Left renal pelvis (tissue), 4 donors: ENCODE measurements at places on chromosomes 2 and 18. TPM values are rescaled to one million over a fixed set of nuclear protein-coding genes. Genes with fewer than 3 reads are reported as not detected.
A peak's percentile ranks its signal among the peaks of the same experiment; 100 is the strongest.

SMYD1 gene
- polyA plus RNA-seq = not detected

SERPINB11 gene
- polyA plus RNA-seq = not detected

GRCh38 chr2:161436411-161436810 lies 20.3 kb downstream of the TBR1 start:
- no peak for DNase-seq

- no peak for DNase-seq
Observed at GRCh38 chr2:238243496-238244076, 3.7 kb upstream of the HES6 start.

DNA sequence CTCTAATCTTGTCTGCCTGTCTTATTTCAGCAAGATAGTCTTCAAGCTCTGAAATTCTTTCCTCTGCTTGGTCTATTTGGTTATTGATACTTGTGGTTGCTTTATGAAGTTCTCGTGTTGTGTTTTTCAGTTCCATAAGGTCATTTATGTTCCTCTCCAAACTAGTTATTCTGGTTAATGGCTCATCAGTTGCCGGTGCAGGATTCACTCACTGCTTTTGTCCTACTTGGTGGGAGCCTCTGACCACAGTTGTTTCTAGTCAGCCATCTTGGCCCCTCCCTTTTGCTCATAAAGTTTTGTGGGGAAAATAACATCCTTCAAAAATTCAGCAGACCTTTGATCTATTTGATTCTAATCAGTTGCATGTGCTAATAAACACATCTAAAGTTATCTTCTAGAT lies 158.6 kb upstream of the PARD3B start:
- DNase-seq = no peak

- DNase-seq = no peak
Observed at GRCh38 chr18:32360682-32361345, 109.9 kb downstream of the GAREM1 start.

GRCh38 chr2:20419007-20419576 lies 27.8 kb upstream of the RHOB start:
- DNase-seq = no peak

- DNase-seq = no peak
Observed at GRCh38 chr2:195610717-195611116, 46.3 kb upstream of the SLC39A10 start.

DNA sequence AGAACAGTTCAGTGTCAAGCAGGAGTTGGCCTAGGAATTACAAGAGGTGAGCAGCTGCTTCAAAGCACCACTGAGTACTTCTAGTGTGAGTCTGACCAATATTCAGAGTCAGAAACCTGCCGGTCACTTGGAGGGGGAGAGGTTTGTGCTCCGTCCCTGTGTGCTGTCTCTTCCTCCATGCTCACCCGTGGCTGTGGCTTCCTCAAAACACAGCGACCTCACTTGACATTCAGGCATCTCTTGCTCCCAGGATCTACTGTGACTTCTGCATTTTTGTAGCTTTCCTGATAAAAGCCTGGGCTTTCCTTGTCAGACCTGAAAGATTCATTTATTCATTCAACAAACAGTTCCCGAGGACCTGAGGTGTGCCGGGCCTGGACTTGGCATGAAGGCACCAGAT lies 32.9 kb downstream of the TPRKB start:
- no peak for DNase-seq

SOX11 gene
- polyA plus RNA-seq = 20.1 TPM

- no peak for DNase-seq
Observed at GRCh38 chr18:46755315-46756024, 1.4 kb downstream of the ST8SIA5 start.

DNA sequence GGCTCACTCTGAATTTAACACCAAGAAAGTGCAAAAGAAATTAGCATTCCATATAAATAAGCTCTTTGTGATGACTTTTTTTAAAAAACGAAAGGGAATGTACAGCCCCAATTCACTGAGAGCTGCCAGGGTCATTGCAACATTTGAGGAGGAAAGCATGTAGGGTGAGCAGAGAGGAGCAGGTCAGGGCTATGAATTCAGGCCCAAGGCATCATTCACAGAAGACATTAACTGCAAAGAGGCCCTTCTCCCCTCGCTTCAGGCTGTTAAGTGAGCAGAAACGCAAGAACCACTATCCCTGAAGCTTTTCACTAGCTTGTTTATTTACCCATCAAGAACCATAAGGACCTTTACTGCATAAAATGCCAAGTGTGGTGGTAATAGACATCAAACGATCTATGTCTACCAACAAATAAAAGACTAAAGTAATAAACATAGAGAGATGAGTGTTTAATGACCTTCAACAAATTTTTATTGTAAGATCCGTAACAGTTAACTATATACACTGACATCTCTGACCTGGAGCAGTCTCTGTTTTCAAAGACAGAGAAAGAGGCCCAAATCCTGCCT lies 333.1 kb upstream of the HNRNPA3 start:
- no peak for DNase-seq

- no peak for DNase-seq
Observed at GRCh38 chr2:32962690-32963089, 15.9 kb downstream of the LTBP1 start.

RPRM gene
- polyA plus RNA-seq = 5.4 TPM

DNA sequence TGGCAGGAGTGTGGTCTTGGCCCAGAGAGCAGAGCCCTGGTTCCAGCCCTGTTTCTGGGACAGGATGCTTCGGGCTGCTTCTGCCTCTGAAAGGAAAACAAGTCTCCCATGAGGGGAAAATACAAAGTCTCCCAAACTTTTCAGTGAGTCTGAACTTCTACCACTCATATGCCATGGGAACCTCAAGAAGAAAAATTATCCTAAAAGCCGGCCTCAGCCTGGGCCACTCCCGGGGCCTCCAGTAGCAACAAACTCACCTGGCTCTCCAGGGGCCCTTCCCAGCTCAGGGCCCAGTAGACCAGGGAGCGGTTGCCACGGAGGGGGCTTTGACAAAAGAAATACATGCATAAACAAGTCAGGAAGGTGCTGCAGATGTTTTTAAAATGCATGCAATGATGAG lies 289.2 kb upstream of the HDAC4 start:
- DNase-seq = no peak

DNA sequence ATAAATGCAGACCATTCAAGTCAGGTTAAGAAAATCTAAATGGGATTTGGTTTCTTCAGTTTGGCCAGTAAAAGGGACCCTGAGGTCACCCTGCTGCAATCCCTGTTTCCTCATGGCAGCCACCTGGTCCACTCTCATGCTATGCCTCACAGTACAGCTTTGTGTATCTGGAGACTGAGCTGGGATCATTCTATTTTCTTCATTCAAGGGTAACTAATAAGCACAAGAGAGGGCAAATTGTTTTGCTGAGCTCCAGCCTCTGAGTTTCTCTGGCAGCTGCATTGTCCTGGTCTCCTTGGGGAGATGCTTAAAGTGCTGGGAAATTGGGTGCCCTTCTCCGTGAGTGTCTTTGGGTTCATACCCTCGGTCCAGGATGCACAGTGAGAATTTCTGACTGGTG lies 18.5 kb upstream of the BCL2L11 start:
- no peak for DNase-seq

GRCh38 chr18:31156821-31157763 lies 5.6 kb downstream of the DSC1 start:
- DNase-seq = peak; percentile 38

GRCh38 chr2:210860276-210860675 lies 303.9 kb downstream of the CPS1 start:
- DNase-seq = no peak

TMEM17 gene
- 6.3 TPM for polyA plus RNA-seq

ASB18 gene
- not detected for polyA plus RNA-seq

RNASEH1 gene
- polyA plus RNA-seq = 15.1 TPM

DNA sequence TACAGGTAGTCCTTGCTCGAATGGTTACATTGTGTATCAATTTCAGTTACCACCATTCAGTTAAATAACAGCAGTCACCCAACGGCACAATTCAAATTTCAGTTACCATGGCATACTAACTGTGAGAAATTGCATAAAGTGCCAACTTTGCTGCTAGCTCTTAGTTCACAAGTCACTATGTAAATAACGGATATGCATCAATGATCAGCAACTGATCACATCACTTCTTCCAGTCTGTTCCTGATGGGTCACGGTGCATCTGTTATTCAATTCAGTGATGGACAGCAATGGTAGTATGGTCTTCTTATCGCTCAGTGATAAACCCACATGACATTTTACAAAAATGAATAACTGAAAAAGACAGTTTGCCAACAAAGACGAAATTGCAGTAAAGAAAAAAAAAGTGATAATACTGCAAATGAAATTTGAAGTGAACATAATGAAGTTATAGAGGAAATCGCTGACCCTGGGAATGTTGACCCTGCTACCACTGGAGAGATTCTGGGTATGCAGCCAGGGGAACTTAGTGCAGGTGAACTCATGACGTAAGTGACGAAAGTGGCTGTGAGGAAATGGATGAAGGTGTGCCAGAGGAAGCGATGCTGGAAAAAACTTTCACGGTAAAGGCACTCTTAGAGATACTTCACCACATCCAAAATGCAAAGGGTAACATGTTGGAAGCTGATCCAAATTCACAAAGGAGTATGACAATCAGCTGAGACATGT lies 25.9 kb upstream of the RAPGEF4 start:
- DNase-seq = no peak

ACMSD gene
- 1.1 TPM for polyA plus RNA-seq

DNA sequence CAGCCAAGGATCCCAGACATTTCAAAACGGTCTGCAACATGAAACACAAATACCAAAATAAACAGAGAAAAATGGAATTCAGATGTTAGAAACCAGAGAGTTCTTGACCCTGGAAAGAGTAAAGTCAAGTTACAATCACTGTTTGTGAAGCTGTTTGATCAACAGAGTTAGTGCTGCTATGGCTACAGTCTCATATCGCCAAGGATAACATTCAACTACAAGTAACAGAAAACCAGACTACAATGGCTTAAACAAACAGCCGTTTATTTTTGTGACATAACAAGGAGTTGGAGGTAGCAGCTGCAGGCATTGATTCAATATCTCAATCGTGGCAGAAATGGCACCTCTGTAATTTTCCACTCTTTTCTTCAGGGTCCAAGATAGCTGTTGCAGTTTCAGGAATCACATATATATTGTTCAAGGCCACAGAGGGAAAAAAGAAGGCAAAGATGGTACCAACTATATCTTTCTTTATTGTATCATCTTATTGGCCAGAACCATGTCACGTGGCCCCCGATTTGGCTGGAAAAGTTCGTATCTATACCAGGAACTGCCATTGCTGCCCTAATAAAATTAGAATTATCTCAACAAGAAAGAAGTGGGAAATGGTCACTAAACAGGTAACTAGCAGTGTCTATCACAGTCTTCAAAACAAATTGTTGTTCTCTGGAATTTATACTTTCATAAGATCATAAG lies 17.7 kb upstream of the HNRNPLL start:
- no peak for DNase-seq

DNA sequence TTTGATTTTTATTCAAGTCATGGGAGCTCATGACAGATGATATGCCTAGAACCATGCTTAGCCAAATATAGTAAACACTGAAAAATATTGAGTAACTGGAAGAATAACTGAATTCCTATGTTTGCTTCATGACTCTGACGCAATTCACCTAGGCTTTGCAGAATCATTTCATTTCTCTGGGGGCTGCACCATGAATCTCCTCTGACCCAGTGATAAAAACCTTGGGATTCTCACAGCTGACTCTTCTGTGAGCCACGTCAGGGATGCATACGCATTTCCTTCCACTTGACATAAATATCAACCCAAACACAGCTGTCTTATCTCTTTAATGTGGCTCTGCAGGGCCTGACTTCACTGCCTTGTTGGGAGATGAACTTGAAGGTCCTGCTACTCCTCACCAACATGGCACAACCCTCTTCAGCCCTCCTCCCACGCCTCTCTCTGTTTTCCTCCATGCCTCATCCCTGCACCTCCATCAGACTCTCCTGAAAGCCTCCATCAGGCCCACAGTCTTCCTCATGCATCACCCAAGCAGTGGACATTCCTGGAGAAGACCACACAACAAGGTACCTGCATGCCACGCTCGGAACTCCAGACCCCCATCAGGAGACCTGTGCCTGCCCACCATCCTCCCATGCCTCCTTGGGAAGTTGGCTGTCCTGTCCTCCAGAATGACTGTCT lies 29.8 kb downstream of the COL6A3 start:
- no peak for DNase-seq

PDE1A gene
- polyA plus RNA-seq = 34.5 TPM

- no peak for DNase-seq
Observed at GRCh38 chr2:237739101-237739500, 59.5 kb upstream of the RBM44 start.

GRCh38 chr2:86068136-86068588 lies 37.5 kb downstream of the POLR1A start:
- no peak for DNase-seq

GRCh38 chr2:60297296-60298005 lies 256.0 kb downstream of the BCL11A start:
- DNase-seq = no peak

DNA sequence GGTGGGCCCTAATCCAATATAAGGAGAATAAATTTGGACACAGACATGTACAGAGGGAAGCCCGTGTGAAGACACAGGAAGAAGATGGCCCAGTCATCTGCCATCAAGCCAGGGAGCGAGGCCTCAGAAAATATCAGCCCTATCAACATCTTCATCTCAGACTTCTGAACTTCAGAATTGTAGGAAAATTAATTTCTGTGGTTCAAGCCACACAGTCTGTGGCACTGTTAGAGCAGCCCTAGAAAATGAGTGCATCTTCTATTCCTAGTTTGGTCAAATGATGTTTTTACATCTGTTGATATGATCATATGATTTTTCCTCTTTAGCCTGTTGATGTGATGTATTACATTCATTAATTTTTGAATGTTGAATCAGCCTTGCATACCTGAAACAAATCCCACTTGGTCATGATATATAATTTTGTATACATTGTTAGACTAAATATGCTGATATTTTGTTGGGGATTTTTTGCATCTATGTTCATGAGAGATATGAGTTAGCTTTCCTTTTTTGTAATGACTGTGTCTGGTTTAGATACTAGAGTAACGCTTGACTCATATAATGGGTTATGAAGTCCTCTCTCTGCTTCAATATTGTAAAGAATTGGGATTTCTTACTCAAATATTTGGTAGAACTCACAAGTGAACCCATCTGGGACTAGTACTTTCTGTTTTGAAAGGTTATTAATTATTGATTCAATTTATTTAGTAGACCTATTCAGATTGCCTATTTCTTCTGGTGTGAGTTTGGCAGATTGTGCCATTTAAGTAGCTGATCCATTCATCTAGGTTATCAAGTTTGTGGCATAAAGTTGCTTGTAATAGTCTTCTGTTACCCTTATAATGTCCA lies 451.4 kb downstream of the EIPR1 start:
- no peak for DNase-seq

PLCD4 gene
- 10.0 TPM for polyA plus RNA-seq

DNA sequence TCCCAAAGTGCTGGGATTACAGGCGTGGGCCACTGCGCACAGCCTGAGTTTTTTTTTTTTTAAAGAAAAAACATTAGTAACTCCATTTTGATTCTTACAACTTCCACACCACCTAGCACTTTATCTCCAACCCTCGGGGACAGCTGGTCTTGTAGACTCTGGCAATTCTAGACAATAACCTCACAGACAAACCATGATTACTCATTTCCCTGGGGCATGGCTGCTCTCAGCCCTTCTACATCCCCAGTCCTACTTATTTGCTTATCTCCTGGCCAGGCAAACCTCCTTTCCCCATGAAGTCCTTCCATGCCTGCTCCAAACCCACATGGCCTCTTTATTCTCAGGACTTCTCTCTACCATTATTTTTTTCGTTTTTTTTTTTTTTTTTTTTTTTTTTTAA lies 91.1 kb downstream of the ACTR3 start:
- DNase-seq = no peak
